ENCODE measurements at places on chromosomes 7 and 10.

DNA sequence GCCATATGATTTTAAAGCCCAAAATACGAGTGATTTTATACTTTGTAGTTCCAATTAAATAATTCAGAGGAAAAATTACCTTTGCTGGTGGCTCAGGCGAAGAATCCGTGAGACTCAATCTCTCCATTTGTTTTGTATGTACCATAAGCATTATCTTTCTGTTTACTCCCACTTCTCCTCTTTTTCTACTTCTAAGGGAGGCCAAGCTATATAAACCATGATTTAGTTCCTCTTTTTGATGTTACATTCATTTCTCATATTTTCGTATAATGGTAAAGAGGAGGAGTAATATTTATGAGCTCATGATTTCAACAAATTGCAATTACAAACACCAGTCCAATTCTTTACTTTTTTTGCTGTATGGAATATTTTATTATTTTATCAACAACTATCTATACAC, 50.6 kb upstream of the TES start:
- no peak for DNase-seq

DNA sequence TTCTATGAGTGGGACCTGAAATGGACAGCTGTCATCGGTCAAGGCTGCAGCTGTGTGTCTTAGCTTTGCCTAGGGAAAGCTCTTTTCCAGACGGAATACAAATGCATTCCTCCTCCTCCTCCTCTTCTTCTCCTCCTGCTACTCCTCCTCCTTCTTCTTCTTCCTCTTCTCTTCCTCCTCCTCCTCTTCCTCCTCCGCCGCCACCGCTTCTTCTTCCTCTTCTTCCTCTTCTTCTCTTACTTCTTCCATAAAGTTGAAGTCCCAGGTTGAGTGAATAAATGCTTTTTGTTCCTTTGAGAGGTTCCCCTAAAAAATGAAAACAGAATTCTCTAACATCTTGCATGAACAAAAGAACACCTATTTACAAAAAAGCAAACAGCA, 28.7 kb downstream of the KLF6 start:
- no peak for DNase-seq

DNA sequence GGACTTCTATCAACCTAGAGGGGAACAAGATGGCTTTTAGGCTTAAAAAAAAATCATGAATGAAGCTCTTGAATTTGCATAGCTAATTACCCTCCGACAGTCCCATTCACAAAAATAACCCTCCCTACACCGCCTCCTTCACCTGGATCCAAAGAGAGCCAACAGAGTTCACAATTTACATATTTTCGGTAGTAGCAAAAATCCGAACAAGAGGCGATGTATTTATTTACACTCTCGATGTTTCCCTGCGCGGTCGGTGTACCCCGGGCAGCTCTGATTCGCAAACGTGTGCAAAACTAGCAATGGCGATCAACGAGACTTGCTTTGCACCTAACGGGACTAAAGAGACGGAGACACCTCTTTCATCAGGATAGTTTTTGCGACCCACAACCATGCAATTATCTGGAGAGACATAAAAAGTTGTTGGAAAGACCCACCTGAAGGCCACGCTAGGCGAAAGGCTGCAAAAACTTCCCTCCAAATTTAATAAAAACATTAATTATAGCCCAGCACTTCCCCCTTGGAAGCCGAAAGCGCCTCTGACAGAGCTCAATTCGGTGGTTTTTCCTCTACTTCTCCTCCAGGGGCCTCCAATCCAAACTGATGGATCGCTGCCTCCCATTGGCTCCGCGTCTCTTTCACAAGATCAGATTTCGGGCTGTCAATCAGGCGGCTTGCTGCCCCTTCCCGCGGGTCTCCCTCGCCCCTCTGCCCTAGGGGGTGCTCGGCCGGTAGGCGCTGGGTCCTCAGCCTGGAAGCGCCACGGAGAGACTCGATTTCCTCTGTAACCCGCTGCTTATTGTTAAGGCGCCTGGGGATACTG, at the start of gene ETV1:
ETV1 (minus strand) TSS at position 541 of the 823 bp plus-strand sequence. CDS start 614 bp downstream, outside the sequence.
- peak; percentile 94 for DNase-seq

- DNase-seq: peak; percentile 0
Observed at GRCh38 chr7:117384688-117385362, 42.5 kb downstream of the ASZ1 start.

GRCh38 chr10:13100349-13101294, 659 bp downstream of the OPTN start:
- DNase-seq: peak; percentile 31

DNA sequence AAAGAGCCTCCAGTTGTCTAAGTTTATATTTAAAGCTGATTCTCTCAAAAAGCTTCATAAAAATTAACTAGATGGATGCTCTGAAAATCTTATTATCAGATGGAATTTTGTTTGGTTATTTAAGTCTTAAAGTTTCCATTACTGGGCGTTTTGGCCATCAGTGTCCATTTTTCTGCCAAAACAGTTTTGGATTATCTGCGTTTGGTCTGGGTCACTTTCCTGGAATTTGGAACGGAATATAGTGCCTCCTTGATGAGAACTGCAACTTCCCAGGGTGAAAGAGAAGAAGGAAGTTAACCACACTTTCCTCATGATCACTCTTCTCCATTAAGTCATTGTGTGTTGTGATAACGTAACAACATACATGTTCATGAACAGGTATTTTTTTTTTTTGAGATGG, 764.9 kb upstream of the AUTS2 start:
- no peak for DNase-seq
